ENCODE measurements at places on chromosomes 2 and 18.

GRCh38 chr2:85719609-85720240 is 25.6 kb downstream of the GNLY start:
- DNase-seq, result no peak

- DNase-seq, result no peak
These were observed 46.2 kb upstream of the ARHGAP28 start for GRCh38 chr18:6683112-6683876.

DNA sequence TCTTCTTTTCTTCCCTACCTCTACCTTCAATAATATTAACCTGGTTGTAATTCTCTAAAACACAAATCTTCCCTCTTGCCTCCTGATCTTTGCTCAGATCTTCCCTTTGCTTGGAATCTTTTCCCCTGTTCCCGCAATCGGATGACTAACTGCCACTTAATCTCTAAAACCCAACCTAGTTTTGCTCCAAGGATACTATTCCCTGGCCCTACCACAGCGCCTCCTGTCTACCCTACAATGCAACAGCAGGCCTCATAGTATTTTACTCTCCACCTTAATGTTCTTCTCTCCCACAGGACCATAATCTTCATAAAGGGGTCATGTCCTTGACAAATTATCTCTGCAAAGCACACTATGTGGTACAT is 246.8 kb upstream of the TNP1 start:
- DNase-seq, result no peak

GRCh38 chr2:22442051-22442450 is 942.9 kb upstream of the KLHL29 start:
- DNase-seq, result no peak

- peak; percentile 25 for DNase-seq
These were observed 318.7 kb upstream of the NCKAP5 start for GRCh38 chr2:133886735-133887675.

Measured in stimulated activated naive CD4-positive, alpha-beta T cell (primary cell).